ENCODE measurements at places on chromosomes 16 and 17.

- no peaks in the 10 kb centered on the region for H3K27me3 ChIP-seq
- no peaks in the 10 kb centered on the region for H3K36me3 ChIP-seq
- H3K4me1 ChIP-seq, result peaks cover 1% of the 10 kb centered on the region
- H3K27ac ChIP-seq, result no peak overlapping the region
- H3K4me3 ChIP-seq, result no peak overlapping the region
Measured at GRCh38 chr16:9225527-9226316, 134.3 kb downstream of the HAPSTR1 start.

GRCh38 chr16:57331355-57331754, 27.2 kb upstream of the CCL22 start:
- no peaks in the 10 kb centered on the region for H3K27me3 ChIP-seq
- no peak for DNase-seq
- no peaks in the 10 kb centered on the region for H3K36me3 ChIP-seq
- H3K27ac ChIP-seq, result no peak overlapping the region
- no peaks in the 10 kb centered on the region for H3K4me1 ChIP-seq
- no peak overlapping the region for H3K4me3 ChIP-seq

DNA sequence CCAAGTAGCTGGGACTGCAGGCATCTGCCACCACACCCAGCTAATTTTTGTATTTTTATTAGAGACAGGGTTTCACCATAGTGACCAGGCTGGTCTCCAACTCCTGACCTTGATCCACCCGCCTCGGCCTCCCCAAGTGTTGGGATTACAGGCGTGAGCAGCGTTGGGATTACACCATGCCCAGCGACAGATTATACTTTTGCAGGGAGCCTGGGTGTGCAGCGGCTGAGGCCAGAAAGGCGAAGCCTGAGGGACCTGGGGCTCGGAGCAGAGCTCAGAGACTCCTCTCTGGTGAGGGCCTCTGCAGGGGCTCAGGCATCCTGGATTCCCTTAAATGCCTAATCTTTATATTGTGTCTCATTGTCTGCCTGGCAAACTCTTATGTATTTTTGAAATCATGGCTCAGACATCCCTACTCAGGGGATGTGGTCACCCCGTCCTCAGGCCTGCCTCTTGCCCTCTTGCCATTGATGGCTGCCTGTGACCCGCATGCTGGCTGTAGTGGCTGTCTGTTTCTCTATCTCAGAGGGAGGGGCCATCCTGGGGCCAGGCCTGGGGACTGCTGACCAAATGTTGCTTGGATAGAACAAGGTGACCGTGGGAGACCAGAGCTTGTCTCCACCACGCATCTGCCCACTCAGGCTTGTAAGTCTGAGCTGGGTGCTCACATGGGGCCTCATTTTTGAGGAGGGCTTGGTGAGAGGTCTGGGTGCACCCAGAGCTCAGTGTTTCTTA, 42.6 kb downstream of the B9D1 start:
- H3K27ac ChIP-seq, result no peak overlapping the region
- H3K4me3 ChIP-seq, result no peak overlapping the region
- peaks cover 18% of the 10 kb centered on the region for H3K4me1 ChIP-seq
- no peaks in the 10 kb centered on the region for H3K36me3 ChIP-seq
- no peak for DNase-seq

- H3K36me3 ChIP-seq, result no peaks in the 10 kb centered on the region
- DNase-seq, result no peak
- no peak overlapping the region for H3K4me3 ChIP-seq
- H3K27ac ChIP-seq, result no peak overlapping the region
Measured at GRCh38 chr17:50935221-50935995, 69.3 kb upstream of the TOB1 start.

- H3K4me3 ChIP-seq, result no peak overlapping the region
- H3K4me1 ChIP-seq, result peaks cover 29% of the 10 kb centered on the region
- no peaks in the 10 kb centered on the region for H3K36me3 ChIP-seq
- DNase-seq, result no peak
- H3K27me3 ChIP-seq, result peaks cover 29% of the 10 kb centered on the region
Measured at GRCh38 chr17:42284566-42284965, 3.7 kb upstream of the STAT5A start.

- H3K27ac ChIP-seq, result no peak overlapping the region
- no peak overlapping the region for H3K4me3 ChIP-seq
- no peaks in the 10 kb centered on the region for H3K36me3 ChIP-seq
- H3K4me1 ChIP-seq, result no peaks in the 10 kb centered on the region
- DNase-seq, result no peak
- H3K27me3 ChIP-seq, result no peaks in the 10 kb centered on the region
Measured at GRCh38 chr16:86042996-86043725, 144.2 kb downstream of the IRF8 start.

DNA sequence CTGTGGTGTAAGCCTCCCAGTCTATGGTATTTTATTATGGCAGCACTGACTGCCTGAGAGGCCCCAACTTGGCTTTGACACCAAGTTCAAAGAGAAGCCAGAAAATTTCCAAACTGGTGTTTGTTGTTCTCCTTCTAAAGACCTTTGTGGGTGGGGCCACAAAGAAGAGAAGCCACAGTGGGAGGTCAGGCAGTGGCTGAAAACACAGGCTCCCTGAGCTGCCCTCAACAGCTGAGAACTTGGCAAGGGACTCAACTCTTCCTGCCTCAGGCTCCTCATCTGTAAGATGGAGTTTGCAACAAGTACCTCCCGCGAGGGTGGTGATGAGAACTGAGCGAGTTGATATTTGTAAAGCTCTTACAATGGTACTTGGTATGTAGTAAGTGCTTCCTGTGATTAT, 18.2 kb downstream of the CES5A start:
- H3K27ac ChIP-seq, result no peak overlapping the region
- no peaks in the 10 kb centered on the region for H3K4me1 ChIP-seq
- no peak overlapping the region for H3K4me3 ChIP-seq
- no peaks in the 10 kb centered on the region for H3K36me3 ChIP-seq
- DNase-seq, result no peak

GRCh38 chr16:6645768-6646568, 686.7 kb upstream of the RBFOX1 start:
- H3K4me1 ChIP-seq, result no peaks in the 10 kb centered on the region
- H3K36me3 ChIP-seq, result no peaks in the 10 kb centered on the region
- no peak overlapping the region for H3K4me3 ChIP-seq
- H3K27me3 ChIP-seq, result no peaks in the 10 kb centered on the region
- H3K27ac ChIP-seq, result no peak overlapping the region

DNA sequence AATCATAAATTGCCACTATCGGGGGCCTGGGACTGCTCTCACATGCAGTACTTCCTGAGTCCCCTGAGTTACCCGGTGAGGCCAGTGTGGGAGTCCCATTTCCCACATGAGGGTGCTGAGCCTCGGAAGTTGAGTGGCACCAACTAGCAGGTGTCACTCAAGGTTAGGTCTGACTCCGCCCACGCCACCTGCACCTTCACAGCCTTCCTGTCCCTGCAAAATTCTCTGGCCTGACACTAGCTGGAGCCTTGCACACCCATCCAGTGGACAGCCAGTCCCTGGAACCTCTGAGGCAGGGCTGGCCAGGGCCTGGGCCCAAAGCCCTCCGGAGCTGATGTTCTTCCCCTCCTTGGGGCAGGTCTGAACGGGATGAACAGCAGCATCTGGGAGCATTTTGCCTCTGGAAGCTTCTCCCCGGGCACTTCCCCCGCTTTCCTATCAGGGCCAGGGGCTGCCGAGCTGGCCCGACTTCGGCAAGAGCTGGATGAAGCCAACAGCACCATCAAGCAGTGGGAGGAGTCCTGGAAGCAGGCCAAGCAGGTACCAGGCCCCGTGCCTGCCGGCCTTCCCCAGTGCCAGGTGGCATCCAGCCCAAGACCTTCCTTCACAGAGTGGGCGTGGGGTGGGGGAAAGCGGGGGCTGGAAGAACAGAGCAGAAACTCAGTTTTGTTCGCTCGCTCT, 21.9 kb downstream of the UNC13D start:
- H3K4me1 ChIP-seq, result peaks cover under 1% of the 10 kb centered on the region
- no peak for DNase-seq
- H3K27me3 ChIP-seq, result no peaks in the 10 kb centered on the region
- H3K27ac ChIP-seq, result no peak overlapping the region

DNA sequence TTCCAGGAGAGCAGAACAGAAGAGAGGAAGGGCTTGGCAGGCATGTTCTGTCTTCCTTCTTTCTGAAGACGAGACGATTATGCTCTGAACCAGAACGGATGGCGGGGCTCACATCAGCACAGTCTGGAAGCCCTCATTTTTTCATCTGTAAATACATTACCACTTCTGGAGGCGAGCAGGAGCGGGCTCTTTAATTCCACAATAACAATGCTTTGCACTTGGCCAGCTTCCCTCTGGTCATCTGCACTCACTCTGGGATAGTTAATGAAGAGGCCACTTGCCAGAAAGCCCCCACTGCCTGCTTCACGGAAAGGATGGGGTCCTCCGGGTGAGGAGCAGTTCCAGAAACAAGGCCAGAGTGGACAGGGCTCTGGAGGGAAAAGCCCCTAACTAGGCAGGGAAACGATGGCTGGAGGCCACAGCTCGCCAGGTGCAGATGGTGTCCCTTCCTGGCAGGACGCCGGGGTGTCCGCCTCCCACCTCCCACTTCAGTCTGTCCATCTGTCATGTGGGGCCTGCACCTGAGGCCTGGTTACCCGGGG, 13.1 kb upstream of the BCAR1 start:
- peak overlapping the region; percentile 97 for H3K4me3 ChIP-seq
- H3K27ac ChIP-seq, result no peak overlapping the region
- H3K27me3 ChIP-seq, result no peaks in the 10 kb centered on the region
- H3K36me3 ChIP-seq, result peaks cover 2% of the 10 kb centered on the region
- DNase-seq, result no peak

- H3K36me3 ChIP-seq, result peaks cover 56% of the 10 kb centered on the region
- H3K4me1 ChIP-seq, result no peaks in the 10 kb centered on the region
- H3K4me3 ChIP-seq, result no peak overlapping the region
- H3K27me3 ChIP-seq, result no peaks in the 10 kb centered on the region
- H3K27ac ChIP-seq, result no peak overlapping the region
- no peak for DNase-seq
Measured at GRCh38 chr16:30669903-30670824, 11.9 kb downstream of the FBRS start.

DNA sequence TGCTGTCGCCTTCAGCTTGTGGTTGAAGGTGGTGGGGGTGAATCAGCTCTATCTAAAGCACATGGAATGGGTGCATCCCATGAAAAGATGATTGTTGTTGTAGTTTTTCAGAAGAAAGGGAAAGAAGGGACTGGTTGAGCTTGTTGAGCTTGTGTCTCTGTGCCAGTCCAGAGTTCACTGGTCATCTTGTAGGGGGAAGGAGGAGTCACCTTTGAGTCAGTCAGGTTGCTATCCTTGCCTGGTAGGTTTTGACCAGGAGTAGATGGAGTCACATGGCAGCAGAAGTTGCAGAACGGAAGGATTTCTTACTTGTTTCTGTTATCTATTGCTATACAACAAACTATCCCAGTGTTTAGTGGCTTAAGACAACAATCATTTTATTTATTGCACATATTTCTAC, 73.3 kb downstream of the PLCG2 start:
- H3K27ac ChIP-seq, result no peak overlapping the region
- no peak overlapping the region for H3K4me3 ChIP-seq
- H3K27me3 ChIP-seq, result no peaks in the 10 kb centered on the region
- H3K4me1 ChIP-seq, result no peaks in the 10 kb centered on the region
- no peak for DNase-seq

GRCh38 chr17:33567223-33567622, 274.1 kb upstream of the ASIC2 start:
- DNase-seq, result no peak
- H3K4me1 ChIP-seq, result no peaks in the 10 kb centered on the region
- H3K4me3 ChIP-seq, result no peak overlapping the region
- no peaks in the 10 kb centered on the region for H3K36me3 ChIP-seq
- no peaks in the 10 kb centered on the region for H3K27me3 ChIP-seq

GRCh38 chr17:49217651-49218413, 7.3 kb downstream of the ABI3 start:
- no peaks in the 10 kb centered on the region for H3K36me3 ChIP-seq
- H3K4me3 ChIP-seq, result no peak overlapping the region
- no peak overlapping the region for H3K27ac ChIP-seq
- peaks cover 25% of the 10 kb centered on the region for H3K27me3 ChIP-seq

Measured in neuronal stem cell (in vitro differentiated cells).